ENCODE measurements at places on chromosomes 12 and 14.
A peak's percentile ranks its signal among the peaks of the same experiment; 100 is the strongest.

GRCh38 chr12:10331642-10332239, 24.1 kb downstream of the KLRD1 start:
- DNase-seq, result no peak

DNA sequence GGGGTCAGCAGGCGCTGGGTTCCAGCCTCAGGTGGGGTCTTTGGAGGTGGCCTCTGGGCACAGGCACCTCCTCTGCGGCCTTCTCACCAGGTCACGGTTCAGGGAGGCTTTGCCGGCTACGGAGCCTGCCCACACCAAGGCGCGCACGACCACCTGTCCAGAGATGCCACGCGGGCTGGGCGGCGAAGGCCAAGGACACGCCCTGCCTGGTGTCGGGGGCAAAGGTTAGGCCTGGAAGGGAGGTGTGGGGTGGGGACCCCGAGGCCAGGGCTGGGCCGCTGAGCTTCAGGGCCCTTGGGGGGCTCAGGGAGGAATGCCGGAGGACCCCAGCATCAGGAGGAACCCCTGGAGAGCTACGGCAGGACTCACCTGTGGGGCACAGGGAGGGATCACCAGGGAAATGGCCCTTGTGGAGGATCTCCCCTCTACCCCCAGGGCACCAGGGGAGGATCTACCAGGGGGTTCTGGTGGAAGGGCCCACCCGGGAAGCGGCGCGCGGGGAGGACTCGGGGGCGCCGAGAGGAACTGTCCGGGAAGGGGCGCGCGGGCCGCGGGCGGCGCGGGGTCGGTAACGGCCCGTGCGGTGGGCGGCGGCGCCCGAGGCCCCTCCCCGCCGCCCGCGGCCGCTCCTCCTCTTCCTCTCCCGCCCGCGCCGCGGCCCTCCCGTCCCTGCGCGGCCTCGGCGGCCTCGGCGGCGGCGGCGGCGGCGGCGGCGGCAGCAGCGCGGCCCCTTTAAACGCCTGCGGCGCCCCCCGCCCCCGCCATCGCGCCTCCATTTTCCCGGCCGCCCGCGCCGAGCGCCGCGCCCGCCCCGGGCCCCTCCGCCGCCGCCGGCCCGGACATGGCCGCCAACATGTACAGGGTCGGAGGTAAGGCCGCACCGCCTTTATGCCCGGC, at the start of gene MTA1:
Gene MTA1 (plus strand): TSS at position 633 of the 897 bp plus-strand sequence. CDS start 209 bp downstream, at position 842.
- peak; percentile 41 for DNase-seq

GRCh38 chr12:15289192-15289591, 33.1 kb upstream of the PTPRO start:
- DNase-seq, result no peak

GRCh38 chr14:36781897-36782296, 120.2 kb downstream of the PAX9 start:
- DNase-seq, result no peak

GRCh38 chr14:79658769-79659168, 552.5 kb downstream of the DIO2 start:
- no peak for DNase-seq

GRCh38 chr12:54558311-54558710, 8.9 kb downstream of the PDE1B start:
- no peak for DNase-seq

DNA sequence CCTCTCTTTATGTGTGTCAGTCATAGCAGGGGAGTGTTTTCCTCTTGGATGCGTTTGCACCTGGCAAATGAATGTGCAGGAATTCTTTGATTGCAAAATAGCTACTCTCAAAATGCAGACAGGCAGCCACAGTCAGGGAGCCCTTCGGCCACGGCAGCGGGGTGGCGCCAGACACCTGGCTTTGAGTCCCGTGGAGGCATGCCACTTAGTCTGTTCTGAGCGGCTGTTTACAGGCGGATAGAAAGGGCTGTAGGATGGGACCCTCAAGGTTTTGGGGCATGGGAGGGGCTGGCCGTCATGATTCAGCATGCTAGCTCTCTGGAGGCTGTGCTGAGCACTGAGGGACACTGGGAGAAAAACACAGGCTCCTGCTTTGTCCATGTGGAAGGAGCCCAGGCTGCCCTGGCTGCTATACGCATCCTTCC, 117.1 kb downstream of the SLC25A47 start:
- no peak for DNase-seq

GRCh38 chr12:16515666-16516065, 90.3 kb downstream of the LMO3 start:
- DNase-seq, result no peak

- DNase-seq, result no peak
Observed at GRCh38 chr12:66587912-66588311, 91.0 kb downstream of the GRIP1 start.

DNA sequence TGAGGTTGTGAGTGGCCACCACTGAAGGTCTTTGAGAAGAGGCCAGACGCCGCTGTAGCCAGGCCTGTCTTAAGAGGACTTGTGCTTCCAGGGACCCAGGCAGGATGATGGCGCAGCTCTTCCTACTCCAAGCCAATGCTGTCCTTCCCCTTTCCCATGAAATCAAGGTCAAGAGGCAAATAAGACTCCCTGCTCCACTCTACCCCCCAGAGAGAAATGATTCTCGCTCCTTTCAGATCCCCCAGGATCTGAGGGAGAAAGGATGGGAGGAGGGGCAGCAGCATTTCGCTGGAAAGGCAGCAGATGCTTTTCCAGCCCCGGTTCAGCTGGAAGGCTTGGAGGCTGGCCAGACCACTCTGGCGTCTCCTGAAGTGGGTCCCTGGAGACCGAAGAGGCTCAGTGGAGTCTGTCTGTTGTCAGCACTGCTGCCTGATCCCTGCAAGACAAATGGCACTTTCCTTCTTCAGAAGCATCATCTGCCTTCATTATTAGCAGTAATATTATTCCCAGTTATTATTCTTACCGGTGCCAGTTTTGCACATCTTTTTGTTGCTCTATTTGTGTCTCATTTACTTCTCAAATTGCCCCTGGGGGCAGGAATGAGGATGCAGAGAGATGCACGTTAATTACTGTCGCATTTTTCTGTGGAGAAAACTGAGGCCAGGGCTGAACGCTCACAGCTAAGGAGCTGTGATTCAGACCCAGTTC, 51.4 kb downstream of the C14orf132 start:
- DNase-seq, result no peak

DNA sequence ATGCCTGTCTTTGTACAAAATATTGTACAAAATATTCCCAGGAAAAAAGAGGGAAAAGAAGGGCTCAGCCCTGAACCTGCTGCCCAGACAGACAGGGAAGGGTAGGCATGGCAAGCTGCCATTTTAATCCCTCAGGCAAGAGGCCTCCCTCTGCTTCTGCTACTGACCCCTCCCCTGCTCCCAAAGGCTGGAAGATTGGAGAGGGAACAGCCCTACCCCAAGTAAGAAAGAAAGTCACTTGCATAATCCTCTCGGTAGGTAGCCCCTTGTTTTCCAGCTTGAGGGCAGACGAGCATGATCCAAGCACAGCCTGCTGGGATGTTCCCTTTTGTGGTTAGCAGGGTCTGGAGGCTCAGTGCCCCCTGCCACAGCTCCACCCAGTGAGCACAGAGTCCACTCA, 20.7 kb downstream of the ADCY6 start:
- no peak for DNase-seq

DNA sequence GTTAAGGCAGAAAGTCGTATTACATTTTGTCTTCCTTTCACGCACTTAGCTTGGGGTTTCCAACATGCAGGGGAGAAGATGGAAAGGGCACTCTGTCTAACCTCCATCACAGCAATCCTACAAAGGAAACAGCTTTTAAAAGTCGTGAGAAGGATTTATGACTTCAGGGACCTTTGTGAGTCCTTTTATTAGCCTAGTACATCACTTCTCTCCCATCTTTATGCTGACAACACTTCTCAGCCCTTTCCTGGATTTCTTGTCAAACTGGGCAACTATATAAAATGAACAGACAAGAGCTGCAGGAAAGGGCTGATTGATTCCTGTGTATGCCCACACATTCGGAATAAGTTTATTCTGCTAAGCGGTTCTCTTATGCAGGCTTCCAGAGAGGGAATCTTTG, 159.0 kb downstream of the DERA start:
- no peak for DNase-seq

GRCh38 chr12:34097213-34097612, 74.9 kb downstream of the ALG10 start:
- DNase-seq, result no peak

GRCh38 chr14:63523735-63524426, 19.3 kb downstream of the PPP2R5E start:
- no peak for DNase-seq

DNA sequence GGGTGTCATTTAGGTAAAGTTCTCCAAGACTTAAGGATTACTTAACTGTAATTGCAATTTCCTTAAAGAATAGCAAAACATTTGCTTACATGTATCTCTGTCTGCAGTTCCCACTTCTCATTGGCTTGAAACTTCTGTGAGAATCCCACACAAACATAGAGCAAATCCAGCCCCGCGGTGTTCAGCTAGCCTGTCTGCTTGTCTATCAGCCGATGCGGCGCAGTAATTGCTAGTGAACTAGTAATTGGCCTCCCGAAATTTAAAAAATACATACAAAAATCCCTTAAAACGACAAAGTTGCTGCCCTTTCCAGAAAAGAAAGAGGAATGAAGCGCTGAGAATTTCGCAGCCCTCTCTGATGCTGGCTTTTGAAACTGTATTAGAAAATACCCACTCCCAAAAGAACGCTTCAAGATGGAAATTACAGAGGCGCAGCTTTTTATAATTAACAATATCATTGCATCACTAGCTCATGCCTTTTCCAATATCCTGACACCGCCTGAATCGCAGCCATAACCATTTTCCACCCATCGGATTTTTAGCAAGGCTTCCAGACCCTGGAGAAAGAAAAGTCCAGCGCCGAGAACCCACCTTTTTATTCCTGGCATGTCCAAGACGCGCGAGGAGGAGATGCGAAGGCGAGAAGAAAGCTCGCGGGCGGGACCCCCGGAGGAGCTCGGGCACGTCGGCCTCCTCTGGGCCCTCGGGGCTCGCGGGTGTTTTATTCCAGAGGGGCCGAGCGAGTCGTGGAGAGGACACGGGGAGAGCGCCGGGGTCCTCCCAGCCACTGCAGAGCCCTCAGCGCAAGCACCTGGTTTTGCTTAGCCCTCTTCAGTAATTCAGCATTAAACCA, 646 bp downstream of the FBLN5 start:
- DNase-seq, result no peak

DNA sequence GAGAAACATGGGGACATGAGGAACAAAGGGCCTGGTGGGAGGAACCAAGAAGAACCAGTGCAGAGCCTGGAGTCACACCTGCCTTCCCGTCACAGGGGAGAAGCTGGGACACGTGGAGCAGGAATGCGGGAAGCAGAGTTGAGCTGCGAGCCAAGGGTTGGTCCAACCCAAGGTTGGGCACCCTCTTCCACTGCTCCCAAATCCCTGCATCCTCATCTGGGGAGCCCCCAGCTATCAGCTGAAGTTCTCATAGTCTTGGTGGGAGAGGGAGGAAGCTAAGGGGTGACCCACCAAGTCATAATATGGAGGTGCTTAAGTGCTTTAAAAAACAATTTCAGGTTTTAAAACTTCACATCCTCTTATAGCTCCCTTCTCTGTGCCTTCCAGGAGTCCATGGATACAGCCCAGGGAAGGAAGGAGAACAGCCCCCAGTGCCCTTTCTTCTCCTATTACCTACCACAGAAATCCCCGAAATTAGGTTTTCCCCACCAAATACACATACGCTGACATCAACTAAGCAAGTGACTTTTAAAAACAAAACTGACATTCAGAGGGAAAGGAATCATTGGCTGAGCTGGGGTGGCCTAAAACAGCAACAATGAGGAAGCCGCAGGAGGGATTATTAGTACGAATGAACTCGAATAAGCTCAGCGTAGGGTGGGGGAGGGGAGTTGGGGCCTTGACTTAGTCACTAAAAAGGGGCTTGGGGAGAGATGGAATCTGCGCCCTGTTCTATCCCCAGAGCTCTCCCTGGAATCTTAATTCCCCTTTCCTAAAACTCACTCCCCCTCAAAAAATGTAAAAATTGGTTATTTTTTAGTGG, 4.5 kb downstream of the MYL6 start:
- DNase-seq, result no peak

- no peak for DNase-seq
Observed at GRCh38 chr14:88934351-88934806, 109.9 kb downstream of the TTC8 start.

DNA sequence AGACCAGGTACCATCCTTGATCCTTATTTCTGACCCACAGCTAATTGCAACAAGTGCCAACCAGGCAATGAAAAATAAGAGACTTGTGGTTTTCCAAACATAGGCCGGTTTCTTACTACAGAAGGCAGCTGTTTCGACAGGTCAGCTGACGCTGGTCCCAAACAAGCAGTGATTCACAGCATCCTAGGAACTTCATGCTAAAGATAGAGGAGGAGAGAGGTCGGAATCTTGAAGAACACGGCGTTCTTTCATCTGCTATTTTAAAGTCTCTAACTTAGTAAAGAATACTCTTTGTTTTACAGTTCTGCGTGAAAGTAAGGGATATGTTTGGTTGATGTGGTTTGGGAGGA, 28.1 kb upstream of the ADGRD1 start:
- DNase-seq, result no peak

DNA sequence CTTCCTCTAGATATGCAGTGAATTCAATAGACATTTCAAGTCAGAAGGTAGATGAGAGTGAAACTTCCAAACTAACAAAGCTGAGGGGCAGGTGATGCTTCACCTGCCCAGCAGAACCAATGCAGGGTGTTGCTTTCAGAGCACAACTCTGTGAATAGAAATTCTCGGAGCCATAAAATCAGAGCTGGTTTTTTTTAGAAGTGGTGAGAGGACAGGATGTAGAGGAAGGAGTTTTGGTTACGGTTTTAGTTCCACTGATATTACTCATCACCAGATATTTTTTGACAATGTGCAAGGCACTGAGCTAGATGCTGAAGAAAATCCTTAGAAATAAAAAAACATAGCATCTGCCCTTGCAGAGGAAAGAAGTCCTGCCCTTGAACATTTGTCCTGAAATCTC, 62.2 kb downstream of the BMP4 start:
- no peak for DNase-seq

DNA sequence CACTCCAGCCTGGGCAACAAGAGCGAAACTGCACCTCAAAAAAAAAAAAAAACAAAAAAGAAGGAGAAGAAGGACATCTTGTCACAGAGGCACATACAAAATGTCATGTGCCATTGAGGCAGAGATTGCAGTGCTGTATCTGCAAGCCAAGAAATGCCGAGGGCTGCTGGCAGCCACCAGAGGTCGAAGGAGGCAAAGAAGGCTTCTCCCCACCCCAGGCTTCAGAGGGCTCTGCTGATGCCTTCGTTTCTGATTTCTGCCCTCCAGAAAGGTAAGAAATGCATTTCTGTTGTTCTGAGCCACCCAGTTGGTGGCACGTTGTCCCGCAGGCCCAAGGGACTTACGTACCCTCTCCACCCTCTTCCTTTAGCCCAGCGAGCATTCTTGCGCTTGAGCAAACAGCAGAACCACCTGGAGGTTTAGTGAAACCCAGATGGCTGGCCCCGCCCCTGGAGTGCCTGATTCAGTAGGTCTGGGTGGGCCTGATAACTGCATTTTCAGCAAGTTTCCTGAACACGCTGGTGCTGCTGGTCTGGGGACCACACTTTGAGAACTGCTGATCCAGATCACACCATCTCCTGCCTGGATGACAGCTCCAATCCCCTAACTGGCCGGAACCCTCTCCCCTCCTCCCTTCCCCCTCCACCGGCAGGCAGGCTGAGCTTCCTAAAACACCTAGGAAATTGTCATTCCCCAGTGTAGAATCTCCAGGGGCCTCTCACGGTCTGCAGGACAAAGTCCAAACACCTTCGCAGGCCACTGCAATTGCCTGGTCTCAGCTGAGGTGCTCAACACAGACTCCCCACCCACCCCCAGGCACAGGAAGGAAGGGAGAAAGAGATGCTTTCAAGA, 21.1 kb upstream of the SCARB1 start:
- DNase-seq, result no peak

GRCh38 chr14:96934638-96935330, 137.6 kb downstream of the VRK1 start:
- no peak for DNase-seq

- no peak for DNase-seq
Observed at GRCh38 chr12:47825173-47825639, 5.5 kb upstream of the HDAC7 start.

Data from stimulated activated CD4-positive, alpha-beta T cell treated with anti-CD3 and anti-CD28 coated beads, Interleukin-1b, Interleukin-23, amount 100 ng/mL, for 4 hours (primary cell).